Neural cell (in vitro differentiated cells): ENCODE measurements at places on chromosomes 2 and 18. TPM values are rescaled to one million over a fixed set of nuclear protein-coding genes. Genes with fewer than 3 reads are reported as not detected.

SOX11 gene
- 135 and 146 TPM in 2 replicates for polyA plus RNA-seq

IL36A gene
- polyA plus RNA-seq, result not detected in 2 replicates

KCNG3 gene
- 0.74 and 1.1 TPM in 2 replicates for polyA plus RNA-seq

GCG gene
- polyA plus RNA-seq, result not detected in 2 replicates

FLACC1 gene
- 1.3 and 1.8 TPM in 2 replicates for polyA plus RNA-seq

TMEM198 gene
- polyA plus RNA-seq, result 39.3 and 44.0 TPM in 2 replicates

SALL3 gene
- 0.16 and 0.24 TPM in 2 replicates for polyA plus RNA-seq

TSGA10 gene
- 8.0 and 12.5 TPM in 2 replicates for polyA plus RNA-seq

ASPRV1 gene
- polyA plus RNA-seq, result 6.3 and 7.7 TPM in 2 replicates

MAB21L4 gene
- polyA plus RNA-seq, result not detected in 2 replicates

NEUROD1 gene
- polyA plus RNA-seq, result not detected in 2 replicates

ELMOD3 gene
- polyA plus RNA-seq, result 39.7 and 52.6 TPM in 2 replicates

DPP10 gene
- polyA plus RNA-seq, result 13.9 and 15.1 TPM in 2 replicates

GLI2 gene
- polyA plus RNA-seq, result 0.14 and 0.48 TPM in 2 replicates

ASB18 gene
- not detected in 2 replicates for polyA plus RNA-seq

CYRIA gene
- 64.0 and 67.0 TPM in 2 replicates for polyA plus RNA-seq

MLPH gene
- not detected in 2 replicates for polyA plus RNA-seq

TLX2 gene
- polyA plus RNA-seq, result not detected in 2 replicates

MROH2A gene
- polyA plus RNA-seq, result not detected in 2 replicates

B3GNT7 gene
- 0.06 and 0.67 TPM in 2 replicates for polyA plus RNA-seq

SCN2A gene
- polyA plus RNA-seq, result 55.0 and 57.4 TPM in 2 replicates

RGPD3 gene
- 0.74 and 1.1 TPM in 2 replicates for polyA plus RNA-seq

HOXD13 gene
- polyA plus RNA-seq, result not detected in 2 replicates

KLF7 gene
- 28.1 and 31.5 TPM in 2 replicates for polyA plus RNA-seq

ALPI gene
- polyA plus RNA-seq, result not detected in 2 replicates

REEP1 gene
- 111 and 121 TPM in 2 replicates for polyA plus RNA-seq

FECH gene
- polyA plus RNA-seq, result 12.5 and 17.1 TPM in 2 replicates

THSD7B gene
- polyA plus RNA-seq, result 0.46 and 1.6 TPM in 2 replicates

M1AP gene
- not detected in 2 replicates for polyA plus RNA-seq

LGALSL gene
- polyA plus RNA-seq, result 39.3 and 43.6 TPM in 2 replicates

ANKRD30BL gene
- not detected in 2 replicates for polyA plus RNA-seq

INPP4A gene
- 51.4 and 52.9 TPM in 2 replicates for polyA plus RNA-seq

POTEF gene
- polyA plus RNA-seq, result 1.0 and 2.3 TPM in 2 replicates

TMEM169 gene
- 28.8 and 29.6 TPM in 2 replicates for polyA plus RNA-seq

TMX3 gene
- 118 and 158 TPM in 2 replicates for polyA plus RNA-seq

TTC27 gene
- polyA plus RNA-seq, result 7.3 and 11.1 TPM in 2 replicates

ARID5A gene
- polyA plus RNA-seq, result 0.36 TPM in 1 of 2 replicates, not detected in the other

GBX2 gene
- 0.92 and 1.2 TPM in 2 replicates for polyA plus RNA-seq

REV1 gene
- polyA plus RNA-seq, result 73.4 and 84.1 TPM in 2 replicates

KIAA2012 gene
- polyA plus RNA-seq, result not detected in 2 replicates

LTBP1 gene
- 1.8 and 3.4 TPM in 2 replicates for polyA plus RNA-seq
